Fibroblast of lung (primary cell): ENCODE measurements at places on chromosomes 6 and 20.

- DNase-seq = peak; percentile 6
These were observed 170.7 kb downstream of the MYLK4 start for GRCh38 chr6:2579804-2580570.

DNA sequence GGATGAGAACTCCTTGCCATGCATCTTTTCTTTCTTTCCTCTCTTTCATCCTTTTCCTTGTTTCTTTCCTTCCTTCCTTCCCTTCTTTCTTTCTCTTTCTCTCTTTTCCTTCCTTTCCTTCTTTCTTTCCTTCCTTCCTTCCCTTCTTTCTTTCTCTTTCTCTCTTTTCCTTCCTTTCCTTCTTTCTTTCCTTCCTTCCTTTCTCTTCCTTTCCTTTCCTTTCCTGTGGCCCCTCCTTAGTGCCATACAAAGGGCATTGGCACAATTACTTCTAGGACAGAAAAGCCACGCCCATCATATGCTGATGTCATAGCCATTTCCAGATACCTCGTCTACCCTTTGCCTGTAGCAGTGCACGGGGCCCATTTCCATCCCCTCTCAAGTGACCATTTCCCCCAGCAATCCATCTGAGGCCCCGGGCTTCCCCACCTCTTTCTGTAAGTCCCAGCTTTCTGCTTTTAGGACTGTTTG is 2.2 kb upstream of the CENPB start:
- no peak for DNase-seq

DNA sequence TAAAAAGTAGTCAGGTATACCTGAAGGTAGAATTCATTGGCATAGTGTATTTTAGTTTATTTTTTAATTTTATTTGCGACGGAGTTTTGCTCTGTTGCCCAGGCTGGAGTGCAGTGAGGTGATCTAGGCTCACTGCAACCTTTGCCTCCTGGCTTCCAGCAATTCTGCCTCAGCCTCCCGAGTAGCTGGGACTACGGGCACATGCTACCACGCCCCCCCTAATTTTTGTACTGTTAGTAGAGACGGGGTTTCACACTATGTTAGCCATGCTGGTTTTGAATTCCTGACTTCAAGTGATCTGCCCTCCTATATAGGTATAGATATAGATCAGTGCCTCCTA is 102.8 kb upstream of the PRSS16 start:
- DNase-seq = no peak

- no peak for DNase-seq
These were observed 17.3 kb downstream of the BPHL start for GRCh38 chr6:3135668-3136291.
